NCI-H460 (cell line): ENCODE measurements at places on chromosomes 3 and 15. TPM values are rescaled to one million over a fixed set of nuclear protein-coding genes. Genes with fewer than 3 reads are reported as not detected.
A peak's percentile ranks its signal among the peaks of the same experiment; 100 is the strongest.

DNA sequence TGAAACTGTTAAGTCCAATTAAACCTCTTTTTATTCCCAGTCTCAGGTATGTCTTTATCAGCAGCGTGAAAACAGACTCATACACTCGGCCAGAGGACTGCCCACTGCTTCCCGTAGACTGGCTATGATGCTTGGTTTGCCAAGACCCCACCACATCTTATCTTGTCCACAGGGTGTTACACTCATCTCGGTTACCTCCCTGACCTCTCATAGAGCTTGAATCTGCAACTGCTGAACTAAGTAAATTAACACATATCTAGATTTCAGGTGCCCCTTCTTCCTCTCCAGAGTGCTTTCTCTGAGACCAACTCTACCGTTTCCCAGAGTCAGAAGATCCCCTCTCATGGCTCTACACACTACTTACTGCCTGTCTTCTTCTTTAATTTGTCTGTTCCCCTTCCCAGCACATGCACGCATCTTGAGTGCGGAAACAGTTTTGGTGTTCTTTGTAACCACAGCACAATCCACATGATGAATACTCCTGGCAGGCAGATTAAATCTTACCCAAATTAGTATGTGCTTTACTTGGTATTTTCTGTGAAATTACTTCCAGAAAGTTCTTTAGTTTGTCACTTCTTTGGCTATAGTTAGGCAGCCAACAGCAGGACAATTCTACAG, 49.7 kb downstream of the CD200 start:
- DNase-seq: no peak

DNA sequence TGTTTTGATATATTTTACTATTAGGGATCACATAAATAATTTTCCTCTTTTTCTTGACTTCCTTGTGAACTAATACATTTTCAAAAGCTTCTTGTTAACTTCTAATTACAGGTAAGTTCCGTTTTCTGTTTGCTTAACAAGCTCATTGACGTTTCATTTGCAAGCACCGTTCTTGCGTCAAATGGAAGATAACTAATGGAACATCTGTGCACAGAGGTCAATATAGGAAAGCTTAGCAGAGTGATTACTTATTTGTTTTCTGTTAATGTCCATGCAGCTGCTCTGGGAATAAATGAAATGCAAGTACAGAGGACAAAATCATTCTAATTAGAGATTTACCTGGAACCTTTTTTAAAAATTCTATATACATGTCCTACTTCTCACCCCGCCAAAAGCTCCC, 115.5 kb upstream of the C2CD4B start:
- no peak for DNase-seq

- DNase-seq: no peak
Measured at GRCh38 chr3:42510325-42510724, 7.9 kb downstream of the VIPR1 start.

DNA sequence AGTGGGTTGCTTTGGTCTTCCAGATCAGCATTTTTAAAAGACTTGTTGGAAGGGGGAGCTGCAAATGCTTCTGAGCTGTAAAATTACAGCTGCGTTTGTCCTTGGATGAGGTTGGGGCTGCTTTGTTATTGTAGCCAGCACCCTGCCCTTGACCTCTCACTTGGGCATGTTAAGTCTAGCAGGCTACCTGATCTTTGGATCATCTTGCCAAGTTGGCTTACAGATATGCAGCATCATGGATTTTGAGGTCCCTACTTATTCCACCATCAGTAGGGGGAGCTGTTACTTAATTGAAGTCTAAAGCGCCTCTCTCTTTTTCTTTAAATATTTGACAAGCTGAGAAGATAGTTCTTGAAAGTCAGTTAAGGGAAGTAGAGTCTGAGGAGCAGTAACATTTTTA, 793.0 kb downstream of the MCTP2 start:
- DNase-seq: peak; percentile 22

GRCh38 chr3:191919491-191920026, 458.6 kb downstream of the PYDC2 start:
- no peak for DNase-seq

GRCh38 chr3:26535151-26535550, 87.4 kb upstream of the LRRC3B start:
- DNase-seq: no peak

DNA sequence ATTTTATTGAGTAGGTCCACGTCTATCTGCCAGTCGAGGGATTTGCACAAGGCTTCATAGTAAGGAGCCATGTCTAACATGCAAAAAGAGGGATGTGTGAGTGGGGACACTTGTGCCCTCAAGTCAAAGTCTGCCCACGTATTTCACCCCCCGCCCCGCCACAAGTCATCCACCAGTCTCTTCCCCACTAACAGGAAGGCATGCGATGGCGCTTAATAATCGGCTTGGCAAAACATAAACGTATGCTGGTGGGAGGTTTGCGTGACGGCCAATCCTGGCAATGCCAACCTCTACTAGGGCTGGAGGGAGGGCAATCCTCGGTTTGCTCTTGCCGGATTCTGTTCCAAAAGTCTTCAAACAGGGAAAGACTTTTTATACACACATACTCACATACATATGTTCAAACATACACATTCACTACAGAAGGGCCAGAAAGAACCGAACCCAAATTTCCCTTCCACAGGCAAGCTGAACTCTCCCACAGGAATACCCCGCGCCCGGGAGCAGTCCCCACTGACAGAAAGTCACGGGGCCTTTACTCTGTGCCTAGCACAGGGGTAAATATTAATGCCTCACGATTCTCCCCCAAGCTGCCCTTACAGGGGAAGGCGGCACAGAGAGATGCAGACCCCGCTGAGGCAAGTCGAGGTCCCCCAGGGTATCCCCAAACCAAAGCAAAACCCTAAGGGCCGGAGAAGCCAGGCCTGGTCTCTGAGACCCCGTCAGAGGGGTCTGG, 675 bp downstream of the PSMD6 start:
- no peak for DNase-seq

GRCh38 chr3:128443771-128444170, 22.9 kb downstream of the DNAJB8 start:
- no peak for DNase-seq

DNA sequence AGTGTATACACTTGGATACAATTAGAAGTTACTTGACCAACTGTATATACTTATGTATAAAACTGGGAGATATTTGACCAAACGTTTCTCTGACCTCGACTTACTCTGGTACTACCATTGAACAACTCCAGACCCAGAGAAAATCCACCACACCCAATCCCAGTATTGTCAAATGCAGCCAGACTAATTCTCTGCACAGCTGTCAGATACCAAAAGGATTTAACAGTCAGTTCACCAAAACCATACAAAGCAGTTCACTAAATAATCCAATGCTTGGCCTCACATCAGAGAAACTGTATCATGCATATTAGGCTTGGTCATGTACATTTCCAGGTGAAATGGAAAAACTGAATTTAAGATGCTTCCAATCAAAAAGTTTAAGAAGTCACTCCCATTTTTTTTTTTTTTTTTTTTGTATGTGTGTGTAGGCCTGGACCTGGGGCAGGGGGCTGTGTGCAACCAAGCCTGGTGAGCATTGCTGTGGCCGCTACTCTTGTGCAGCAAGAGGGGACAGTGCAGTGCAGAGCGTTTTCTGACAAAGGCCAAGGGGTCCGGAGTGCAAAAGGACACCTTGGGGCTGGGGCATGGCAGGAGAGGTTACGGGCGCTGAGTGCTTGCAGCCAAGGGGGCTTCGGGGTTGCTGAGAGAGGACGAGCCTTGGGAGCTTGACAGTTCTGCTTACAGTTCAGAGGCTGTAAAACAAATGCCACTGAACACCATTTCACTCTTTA, 1.4 kb downstream of the TOMM70 start:
- DNase-seq: no peak

DNA sequence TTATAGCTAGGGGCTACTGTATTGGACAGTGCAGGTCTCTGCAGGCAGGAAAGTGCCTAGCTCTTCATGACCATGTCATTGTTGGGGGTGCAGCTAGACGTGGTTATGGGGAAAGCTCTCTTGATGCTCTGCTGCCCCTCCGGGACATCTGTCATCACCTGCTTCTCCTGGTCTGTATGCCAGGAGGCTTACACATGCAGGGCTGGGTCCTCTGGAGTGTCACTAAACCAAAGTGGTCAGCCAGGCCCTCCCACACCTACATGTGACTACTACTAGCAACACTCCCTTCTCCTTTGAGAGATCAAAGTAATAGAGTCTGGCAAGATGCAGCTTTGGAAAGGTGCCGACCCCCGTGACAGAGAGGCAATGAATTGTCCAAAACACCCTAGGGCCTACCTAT, 98.5 kb downstream of the SST start:
- DNase-seq: no peak

- DNase-seq: no peak
Measured at GRCh38 chr3:55558316-55558715, 71.2 kb upstream of the WNT5A start.

DNA sequence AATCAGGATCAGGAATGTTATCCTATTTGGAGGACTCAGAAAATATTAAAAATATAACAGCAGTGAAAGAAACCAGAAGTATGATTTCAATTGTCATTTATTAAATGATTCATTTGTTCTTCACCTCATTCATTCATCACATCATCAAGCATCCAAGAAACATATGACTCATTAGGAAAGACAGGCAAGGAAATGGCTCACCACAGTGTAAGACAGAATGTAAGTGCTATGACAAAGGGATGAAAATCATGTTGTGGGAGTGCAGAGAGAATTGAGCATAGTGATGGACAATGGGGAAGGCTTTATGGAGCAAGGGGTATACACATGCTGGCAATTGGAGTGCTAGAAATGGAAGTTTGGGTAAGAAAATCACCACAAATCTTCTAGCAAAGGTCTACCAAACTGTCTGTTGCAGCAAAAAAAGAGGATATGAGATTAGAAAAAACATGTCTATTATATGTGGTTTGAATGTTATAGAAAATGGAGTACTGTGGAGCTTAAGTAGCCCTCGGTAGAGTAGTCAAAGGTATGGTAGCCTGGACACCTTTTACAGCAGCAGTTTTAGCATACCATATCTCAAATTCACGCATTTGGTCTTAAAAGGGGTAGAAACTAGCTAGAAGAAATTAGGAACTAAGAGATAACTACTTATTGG, 111.1 kb upstream of the GPR149 start:
- no peak for DNase-seq

DNA sequence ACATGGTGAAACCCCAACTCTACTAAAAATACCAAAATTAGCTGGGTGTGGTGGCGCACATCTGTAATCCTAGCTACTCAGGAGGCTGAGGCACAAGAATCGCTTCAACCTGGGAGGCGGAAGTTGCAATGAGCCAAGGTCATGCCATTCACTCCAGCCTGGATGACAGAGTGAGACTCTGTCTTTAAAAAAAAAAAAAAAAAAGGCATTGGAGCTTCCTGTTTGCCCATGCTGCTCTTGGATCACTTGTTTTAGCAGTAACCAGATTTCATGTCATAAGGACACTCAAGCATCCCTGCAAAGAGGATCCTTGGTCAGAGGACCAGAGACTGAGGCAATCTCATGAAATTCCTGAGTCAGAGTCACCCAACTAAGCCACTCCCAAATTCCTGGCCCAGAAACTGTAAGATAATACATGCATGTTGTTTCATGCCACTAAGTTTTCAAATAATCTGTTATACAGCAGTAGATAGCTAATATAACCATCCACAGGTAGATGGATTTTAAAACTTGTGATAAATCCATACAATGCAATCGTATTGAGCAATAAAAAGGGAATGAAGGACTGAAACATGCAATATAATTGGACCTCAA, 82.0 kb upstream of the XXYLT1 start:
- DNase-seq: peak; percentile 90

Gene ATP8B4
- 2.8 and 4.2 TPM in 2 replicates for total RNA-seq

Gene CLDN18
- total RNA-seq: not detected in 2 replicates

Gene SCAANT1
- total RNA-seq: not detected in 2 replicates

Gene SLC6A11
- total RNA-seq: 0.02 TPM in 1 of 2 replicates, not detected in the other

Gene NPAP1
- total RNA-seq: not detected in 2 replicates

Gene OXTR
- 0.23 and 0.50 TPM in 2 replicates for total RNA-seq
